ENCODE measurements at places on chromosomes 1 and 21.

DNA sequence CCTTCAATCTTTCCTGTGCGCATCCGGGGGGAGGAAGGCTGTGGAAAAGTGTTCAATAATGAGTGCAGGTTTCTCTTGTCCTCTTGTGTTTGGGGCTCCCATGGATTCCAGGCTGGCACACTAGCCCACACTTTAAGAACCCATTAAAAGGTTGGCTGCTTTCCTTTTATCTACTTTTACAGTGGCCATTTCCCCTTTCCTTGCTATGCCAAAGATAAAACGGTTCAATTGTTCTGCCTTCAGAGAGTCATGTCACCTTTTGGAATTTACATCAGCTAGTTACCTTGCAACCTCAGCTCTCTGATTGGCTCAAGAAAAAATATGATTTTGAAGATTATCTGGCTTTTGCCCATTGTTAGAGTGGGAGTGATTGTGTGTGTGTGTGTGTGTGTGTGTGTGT, 182.3 kb downstream of the SDCCAG8 start:
- DNase-seq = peak; percentile 47

GRCh38 chr21:44838951-44839350, 21.1 kb upstream of the SUMO3 start:
- DNase-seq = no peak

GRCh38 chr1:47675721-47676120, 237.9 kb downstream of the FOXD2 start:
- no peak for DNase-seq

DNA sequence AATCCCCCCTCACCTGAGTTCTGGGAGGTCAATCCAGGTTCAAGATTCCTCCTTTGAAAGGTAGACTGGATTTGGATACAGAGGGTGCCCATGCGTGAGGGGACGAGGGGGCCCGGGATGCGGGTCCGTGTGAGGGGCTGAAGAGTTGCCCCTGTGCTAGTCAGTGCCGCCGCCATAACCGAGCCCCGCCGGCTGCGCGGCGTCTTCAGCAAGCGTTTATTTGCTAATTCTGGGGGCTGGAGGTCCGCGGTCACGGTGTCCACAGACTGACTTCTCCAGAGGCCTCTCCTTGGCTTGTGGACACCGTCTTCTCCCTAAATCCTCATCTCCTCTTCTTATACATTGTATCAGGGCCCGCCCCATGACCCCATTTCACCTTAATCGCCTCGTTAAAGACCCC, 20.9 kb upstream of the SAMD11 start:
- no peak for DNase-seq

DNA sequence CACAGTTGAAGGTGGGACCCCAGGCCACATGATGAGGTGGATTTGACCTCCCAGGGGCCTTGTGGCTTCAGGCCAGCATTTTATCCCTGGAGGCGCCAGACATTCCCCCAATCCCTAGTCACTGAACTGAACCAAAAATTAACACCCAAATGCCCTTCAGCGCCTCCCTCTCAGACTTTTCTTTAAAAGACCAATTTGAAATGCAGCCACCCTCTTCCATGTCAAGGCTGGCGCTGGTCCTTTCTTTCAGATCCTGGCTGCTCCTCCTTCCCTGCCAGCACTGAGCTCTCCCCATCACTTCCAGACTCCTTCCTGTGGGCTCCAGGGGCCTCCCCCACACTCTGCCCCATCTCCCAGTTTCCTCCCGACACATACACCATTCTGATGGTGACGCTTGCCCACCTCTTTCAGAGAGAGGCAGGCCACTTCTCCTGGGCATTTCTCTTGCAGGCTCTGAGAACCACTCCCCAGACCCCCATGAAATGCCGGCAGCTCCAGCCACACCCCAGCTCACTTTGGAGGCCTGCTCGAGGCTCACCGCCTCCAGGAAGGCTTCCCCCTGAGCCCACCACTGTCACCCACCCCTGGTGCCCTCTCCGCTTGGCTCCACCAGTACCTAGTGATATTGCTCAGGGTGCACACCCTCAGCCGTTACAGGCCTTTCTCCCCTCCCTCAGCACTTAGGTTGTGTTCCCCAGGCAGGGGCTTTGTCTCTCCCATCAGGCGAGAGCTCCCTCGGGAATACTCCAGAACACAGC, 27.0 kb downstream of the NAV1 start:
- DNase-seq = no peak

- DNase-seq = peak; percentile 2
Observed at GRCh38 chr21:21200939-21201615, 202.9 kb downstream of the NCAM2 start.

DNA sequence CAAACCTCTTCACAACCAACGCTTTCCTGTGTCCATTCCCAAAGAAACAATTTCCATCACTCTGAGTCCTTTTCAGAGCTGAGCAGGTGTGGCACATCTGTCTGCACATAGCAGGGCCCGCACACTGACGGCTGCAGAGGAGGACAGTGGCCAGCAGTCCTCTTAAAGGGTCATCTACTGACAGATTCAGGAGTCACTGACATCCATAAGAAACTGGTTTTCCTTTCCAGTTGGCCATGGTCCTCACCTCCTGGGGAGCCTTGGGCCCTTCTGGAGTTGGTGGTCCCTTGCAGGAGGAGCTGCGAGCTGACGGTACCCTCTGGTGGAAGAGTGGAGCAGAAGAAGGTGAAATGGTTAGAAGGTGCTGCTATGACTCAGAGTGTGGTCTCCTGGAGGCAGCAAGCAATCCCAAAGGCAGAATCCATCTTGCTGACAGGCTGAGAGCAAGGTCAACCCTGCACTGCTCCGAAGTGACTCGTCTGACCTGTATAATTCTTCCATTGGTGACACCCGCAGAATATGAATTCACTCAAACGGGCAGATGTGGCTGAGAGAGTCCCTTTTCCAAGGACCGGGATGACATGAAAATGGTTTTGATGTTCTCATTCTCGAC, 278.5 kb upstream of the C1orf174 start:
- no peak for DNase-seq

DNA sequence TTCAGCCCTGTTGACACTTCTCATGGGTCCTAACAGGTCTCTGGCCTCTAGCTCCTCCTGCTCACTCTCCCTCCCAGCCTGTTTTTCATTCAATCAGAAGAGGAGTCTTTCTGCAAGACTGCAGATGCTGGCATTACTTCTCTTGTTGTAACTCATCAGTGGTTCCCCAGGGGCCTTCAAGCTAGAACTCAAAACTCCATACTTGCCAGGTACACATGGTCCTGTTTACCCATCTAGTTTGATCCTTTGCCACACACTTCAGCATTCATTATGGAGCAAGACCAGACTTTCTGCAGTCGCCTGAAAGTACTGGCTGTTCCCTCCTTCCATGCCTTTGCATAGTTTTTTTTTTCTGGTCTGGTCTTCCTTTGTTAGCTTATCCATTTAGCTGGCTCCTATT, 47.9 kb downstream of the SERBP1 start:
- DNase-seq = no peak

DNA sequence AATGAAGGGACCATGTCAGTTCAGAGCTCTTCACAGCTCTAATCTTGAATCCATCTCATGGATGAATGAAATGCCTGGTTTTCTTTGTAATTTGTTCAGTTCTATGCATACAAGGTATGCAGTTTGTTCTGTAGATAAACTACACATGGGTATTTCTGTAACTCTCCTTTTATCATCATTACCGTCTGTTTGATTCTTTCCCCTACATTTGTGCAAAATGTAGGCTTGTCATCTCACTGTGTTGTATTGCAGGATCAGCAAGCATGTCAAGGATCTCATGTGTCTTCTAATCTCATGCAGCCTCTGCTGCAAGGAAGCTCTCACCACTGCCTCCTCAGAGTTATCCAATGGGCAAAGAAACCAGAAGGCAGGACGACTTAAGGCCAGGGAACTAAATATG, 79.3 kb downstream of the OLFML2B start:
- peak; percentile 80 for DNase-seq

- DNase-seq = no peak
Observed at GRCh38 chr1:207335695-207336363, 14.4 kb downstream of the CD55 start.

DNA sequence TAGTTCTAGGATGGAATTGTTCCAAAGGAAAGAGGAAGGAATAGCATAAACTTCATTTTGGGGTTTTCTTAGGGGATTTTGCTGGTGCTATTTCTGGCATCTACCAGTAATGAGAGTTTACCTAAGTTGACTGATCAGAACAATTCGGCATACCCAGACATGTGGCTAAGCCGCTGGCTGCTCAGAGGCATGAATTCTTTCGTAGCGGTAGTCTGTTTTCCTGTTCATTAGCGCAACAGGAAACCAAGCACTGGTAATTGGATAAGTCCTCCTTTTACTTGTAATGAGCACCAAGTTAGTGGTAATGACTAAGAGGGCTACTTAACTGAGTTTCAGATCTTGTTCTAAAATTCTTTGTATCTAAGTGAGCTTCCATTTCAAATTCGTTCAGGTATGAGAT, 38.6 kb downstream of the C21orf91 start:
- DNase-seq = no peak

GRCh38 chr1:172885411-172885810, 165.3 kb downstream of the TNFSF18 start:
- no peak for DNase-seq

GRCh38 chr1:109877317-109877771, 33.3 kb upstream of the CSF1 start:
- DNase-seq = no peak

DNA sequence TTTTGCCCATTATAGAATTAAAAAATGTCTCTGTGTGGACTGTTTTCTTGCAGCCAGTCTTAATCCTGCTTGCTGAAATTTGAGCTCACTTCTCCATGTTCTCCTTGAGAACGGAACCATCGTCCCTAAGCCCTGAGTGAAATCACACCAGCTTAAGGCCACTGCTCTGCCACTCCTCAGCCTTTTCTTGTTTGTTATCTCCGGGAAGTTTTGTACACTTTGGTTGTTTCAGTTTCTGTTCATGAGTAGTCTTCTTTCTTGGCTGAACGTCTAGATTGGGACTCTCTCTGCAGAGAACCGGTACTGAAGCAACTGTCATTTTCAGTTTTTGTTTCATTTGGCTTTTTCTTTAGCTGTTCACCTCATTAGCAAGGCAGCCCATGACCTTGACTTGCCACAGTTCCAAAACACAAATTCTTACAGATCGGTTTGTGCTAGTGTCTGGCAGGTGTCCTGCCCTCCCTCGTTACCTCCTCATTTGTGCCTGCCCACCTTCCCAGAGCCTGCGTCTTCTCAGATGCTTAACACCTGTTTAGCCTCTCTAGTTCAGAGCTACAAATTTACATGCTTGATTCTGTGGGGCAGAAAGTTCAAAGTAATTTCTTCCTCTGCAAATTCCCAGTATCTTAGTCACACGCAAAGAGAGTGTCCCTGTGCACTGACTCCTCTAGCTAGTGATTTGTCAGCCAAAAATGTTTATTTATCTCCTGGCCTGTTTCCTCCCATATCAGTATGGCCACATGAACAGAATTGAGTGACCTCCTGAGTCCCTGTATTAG, 12.4 kb downstream of the PSEN2 start:
- DNase-seq = peak; percentile 12

GRCh38 chr1:119747451-119747850, 21.3 kb downstream of the HMGCS2 start:
- DNase-seq = no peak

Measured in hematopoietic multipotent progenitor cell treated with erythropoietin and hydrocortisone succinate and interleukin-3 and kit ligand, for 8 days (in vitro differentiated cells).